ENCODE measurements at places on chromosomes 13 and 19.

- no peak for DNase-seq
These were observed 397.8 kb downstream of the FGF14 start for GRCh38 chr13:102003848-102004570.

GRCh38 chr19:11848594-11849469, at the start of gene ZNF439:
ZNF439 (plus strand) TSS chr19:11848726; CDS start chr19:11848868, 142 bp downstream.
- peak; percentile 91 for DNase-seq

DNA sequence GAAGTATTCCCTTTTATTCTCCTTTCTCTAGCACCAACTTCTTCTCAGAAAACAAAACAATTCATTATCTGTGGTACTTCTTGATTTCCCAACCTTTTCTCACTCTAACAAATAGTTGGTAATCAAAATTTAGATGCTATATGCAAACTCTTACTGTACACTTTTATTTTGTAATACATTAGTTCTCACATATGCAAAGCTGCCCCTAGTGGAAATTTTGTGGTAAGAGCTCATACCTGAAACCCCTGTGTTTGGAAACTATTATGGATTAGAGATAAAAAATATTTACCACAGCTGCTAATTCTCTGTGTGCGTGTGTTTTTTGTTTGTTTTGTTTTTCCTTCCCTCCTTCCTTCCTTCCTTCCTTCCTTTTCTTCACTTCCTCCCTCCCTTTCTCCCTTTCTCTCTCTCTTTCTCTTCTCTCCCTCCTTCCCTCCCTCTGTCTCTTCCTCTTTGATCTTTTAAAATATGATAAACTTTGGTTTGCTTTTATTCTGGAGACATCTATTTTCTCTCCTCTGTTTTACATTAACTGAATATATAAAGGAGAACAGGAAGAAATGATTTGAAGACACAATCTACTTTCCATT, 537.4 kb downstream of the SLITRK6 start:
- DNase-seq = no peak

GRCh38 chr19:21210037-21210621, 68.3 kb downstream of the ZNF431 start:
- no peak for DNase-seq

DNA sequence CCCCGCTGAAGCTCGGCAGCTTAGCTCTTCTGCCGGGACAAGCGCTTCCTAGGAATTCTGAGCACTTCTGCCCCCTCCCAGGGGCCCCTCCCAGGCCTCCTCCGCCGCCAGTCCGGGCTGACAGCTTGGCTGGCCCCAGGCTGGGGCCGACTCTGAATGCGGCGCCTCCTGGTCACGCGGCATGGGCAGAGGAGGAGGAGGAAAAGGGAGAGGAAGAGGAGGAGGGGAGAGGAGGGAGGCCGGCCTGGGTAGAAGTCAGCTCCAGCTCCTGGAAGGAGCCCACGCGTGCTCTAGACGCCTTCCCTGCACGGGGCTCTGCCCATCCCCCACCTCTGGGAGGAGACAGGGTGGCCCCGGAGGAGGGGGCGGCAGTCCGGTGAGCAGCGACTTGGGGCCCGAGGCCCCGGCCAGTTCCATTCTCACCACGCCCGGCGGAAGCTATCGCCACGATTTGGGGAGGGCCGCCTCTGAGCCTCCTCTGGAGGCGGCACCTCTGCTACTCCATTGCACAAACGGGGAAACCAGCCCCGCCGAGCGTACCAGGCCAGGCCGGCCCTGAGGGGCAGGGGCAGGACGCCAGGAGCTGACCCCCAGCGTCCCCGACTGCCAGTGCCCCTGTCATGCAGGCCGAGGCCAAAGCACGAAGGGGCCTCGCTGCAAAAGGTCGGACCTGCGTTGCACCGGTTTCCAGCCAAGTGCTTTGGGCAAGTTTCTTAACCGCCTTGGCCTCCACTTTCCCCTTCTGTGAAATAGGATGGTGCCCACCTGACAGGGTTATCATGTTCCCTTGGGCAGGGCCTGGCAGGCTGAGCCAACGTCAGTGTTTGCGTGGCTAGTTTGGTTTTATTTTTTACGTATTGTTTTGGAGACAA, 31.6 kb downstream of the CCNE1 start:
- DNase-seq = no peak

DNA sequence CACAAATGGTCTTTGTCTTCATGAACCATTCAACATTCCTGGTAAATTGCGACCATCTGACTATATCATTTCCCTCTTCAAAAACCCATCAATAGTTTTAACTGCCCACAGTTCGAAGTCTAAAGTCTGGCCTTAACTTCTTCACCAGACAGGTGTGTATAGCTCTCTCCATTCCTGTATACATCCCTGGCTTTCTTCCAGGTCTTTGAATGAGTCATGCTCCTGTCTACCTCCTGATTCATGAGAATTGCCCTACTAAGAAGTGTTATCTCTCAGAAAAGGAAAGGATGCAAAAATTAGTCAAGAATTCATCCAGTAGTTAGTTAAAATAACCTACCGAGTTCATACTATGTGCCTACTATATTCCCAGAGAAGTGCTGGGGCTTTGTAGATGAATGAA, 225.0 kb downstream of the TBC1D4 start:
- no peak for DNase-seq

GRCh38 chr19:38559428-38560401, 58.0 kb downstream of the MAP4K1 start:
- no peak for DNase-seq

DNA sequence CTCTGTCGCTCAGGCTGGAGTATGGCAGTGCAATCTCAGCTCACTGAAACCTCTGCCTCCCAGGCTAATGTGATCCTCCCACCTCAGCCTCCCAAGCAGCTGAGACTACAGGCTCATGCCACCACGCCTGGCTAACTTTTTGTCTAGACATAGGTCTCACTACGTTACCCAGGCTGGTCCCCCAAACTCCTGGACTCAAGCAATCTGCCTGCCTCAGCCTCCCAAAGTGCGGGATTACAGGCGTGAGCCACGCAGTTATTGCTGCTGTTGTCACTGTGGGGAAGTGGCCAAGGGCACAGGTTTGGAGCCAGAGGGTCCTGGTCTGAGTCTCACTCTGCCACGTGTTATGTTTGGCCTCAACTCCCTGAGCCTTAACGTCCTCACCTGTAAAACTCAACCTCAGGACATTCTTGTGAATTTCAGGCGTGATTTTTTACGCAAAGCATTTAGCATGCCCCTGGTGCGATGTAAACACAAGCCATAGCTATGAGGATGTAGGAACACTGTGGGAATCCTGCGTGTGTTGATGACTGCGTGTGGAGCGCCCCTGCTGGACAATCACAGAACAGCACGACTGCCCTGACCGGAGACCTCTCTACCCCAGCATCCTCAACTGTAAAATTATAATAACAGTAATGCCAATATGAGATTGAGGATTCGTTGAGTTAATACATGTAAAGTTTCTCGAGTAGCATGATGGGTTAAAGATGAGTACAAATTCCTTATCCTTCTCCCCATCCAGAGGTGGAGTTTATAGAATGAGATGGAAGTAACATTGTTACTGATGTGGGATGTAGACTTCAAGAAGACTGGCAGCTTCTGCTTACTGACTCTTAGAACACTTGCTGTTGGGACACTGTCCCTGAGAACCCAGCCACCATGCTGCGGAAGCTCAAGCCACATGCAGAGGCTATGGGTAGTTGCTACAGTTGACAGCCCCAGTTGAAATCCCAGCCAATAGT, 41.8 kb upstream of the PNMA8B start:
- peak; percentile 46 for DNase-seq

DNA sequence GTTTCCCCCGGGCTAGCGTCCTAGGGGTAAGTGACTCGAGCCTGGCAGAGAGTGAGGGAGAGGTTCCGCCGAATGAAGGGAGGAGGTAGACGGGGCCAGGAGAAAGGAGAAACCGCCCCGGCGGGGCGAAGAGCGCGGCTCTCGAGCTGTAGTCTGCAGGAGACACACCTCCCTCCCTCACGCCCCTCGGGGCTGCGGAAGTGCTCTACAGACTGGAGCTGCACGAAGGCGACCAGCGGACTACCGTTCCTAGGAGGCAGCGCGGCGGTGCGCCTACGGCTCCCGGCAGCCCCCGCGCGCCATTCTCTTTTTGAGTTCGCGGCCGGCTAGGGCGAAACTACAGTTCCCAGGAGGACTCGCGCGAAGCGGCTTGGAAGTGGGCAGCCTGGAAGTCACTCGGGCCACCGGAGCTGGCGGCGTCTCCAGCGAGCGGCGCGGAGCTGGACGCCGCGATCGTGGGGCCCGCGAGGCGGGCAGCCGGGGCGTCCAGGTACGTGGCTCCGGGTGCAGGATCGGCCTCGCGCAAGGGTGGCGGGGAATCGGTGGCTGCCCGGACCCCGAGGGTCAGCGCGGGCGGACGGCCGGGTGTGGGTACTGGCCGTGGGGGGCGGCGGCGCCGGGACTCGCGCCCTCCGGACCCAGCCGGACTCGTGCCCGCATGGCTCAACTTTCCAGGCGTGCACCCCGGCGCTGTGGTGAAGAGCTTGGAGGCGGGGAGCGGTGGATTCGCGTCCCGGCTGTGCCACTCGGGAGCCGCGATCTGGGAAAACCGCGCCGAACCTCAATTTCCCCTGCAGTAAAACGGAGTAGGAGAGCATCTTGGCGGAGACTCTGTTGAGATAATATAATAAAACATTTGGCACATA, at the start of gene SIPA1L3:
TSS of gene SIPA1L3 (plus strand) at position 340 of the 866 bp plus-strand sequence. CDS start 174,358 bp downstream, outside the sequence.
- peak; percentile 88 for DNase-seq

- DNase-seq = no peak
These were observed 18.1 kb downstream of the RCBTB2 start for GRCh38 chr13:48514793-48515192.

DNA sequence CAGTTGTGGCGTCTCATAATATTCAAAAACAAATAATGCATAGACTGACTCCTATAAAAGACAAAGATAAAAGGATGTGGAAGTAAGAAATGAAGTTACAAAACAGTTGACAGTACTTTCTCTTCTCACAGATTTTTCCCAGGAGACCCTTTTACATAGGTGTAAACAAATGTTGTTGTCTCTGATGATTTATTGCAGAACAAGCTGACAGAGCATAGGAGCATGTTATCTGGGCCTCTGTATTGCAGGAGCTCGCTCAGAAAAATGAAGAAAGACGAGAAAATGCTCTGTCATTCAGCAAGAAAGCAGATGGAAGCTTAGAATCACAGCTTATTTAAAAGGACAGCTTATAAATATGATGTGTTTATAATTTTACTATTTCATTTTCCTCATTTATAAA, 353.6 kb upstream of the GPC6 start:
- DNase-seq = no peak

DNA sequence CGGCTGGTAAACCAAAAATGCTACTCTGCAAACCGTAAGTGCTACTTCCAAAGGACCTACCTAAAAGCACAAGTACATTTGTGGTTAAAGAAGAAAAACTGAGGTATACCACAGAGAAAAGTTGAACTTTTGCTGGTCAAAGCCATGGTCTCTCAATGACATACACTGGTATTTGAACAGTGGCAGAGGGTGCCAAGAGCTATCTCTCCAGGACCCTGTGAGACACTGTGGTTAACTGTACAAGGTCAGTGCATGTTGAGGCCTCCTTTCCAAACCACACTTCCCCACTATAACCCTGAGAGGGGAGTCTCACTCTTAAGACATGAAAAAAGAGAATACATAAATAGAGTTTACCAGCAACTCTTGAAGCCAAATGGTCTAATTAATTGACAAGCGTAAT, 49.5 kb downstream of the COL4A1 start:
- no peak for DNase-seq

DNA sequence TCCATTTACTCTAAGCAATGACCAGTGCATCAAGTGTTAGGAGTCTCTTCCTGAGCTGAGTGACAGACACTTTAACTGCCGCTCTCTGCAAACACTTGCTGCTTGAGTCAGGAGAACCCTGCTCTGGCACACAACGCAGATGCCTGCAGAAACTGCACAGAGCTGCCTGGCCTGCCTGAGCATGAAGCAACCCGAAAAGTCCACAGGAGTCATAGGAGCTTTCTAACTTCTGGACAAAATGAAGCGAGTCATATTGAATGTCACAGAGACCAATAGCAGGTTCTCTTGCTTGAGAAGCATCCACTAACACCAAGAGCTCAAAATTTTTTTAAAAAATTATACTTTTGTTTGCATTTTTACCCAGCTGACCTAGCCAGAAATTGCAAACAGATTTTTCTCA, 232.4 kb downstream of the LHFPL6 start:
- DNase-seq = no peak
